ENCODE measurements at places on chromosomes 2 and 18.

DNA sequence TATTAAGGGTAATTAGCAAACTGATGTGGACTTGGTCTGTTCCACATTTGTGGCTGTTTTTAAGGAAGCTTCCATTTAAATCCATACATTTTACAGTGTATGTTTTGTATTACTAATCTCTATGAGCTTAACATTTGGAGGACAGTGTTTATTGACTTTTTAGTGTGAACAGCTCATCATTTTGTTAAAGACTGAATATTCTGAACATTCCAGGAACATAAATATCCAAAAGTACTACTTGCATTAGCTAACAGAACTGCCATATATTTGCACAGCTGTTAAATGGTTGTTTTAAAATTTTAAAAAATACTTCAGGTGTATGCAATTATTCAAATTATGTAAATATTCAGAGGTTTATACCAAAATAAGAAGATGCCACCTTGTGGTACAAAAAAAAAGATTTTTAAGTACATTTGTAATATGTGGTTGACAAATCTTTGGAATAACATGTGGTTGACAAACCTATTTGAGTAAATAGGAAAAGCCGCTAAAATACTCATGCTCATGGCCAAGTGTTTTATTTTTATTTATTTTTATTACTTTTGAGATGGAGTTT, 439.7 kb upstream of the FANCL start:
- DNase-seq: no peak

- no peak for DNase-seq
Measured at GRCh38 chr2:128178650-128179460, 87.9 kb downstream of the UGGT1 start.

DNA sequence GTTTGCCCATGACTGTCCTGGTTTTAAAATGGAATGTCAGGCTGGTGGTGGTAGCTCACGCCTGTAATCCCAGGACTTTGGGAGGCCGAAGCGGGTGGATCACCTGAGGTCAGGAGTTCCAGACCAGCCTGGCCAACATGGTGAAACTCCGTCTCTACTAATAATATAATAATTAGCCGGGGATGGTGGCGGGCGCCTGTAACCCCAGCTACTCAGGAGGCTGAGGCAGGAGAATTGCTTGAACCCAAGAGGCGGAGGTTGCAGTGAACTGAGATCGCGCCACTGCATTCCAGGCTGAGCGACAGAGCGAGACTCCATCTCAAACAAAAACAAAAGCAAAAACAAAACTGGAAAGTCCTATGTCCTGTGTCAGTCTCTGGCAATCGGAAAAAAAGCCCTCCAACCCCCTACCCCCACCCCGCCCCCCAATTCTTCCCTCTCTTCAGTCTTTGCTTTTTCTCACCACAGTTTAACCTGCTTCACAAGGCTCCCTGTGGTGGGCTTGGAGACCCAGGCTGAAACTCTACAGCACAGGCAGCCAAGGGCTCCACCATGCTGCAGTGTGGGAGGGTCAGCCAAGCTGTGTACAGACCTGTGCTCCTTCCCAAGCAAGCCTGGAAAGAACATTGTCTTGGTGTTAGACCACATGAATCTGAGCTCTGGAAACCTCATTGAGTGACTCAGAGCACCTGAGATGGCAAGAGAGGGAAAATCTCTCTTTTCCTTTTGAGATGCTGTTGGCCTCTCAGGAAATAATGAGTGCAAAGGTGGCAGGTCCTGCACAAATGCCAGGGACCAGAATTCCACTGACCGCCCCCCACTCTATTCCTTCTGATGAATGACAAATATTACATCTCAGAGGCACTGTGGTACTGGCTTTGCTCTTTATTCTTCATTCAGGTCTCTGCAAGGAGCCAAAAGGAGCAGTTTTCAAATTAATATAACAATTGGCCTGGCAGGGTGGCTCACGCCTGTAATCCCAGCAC, 16.7 kb downstream of the MYCN start:
- DNase-seq: no peak

GRCh38 chr2:46340740-46341420, 43.7 kb downstream of the EPAS1 start:
- DNase-seq: no peak

DNA sequence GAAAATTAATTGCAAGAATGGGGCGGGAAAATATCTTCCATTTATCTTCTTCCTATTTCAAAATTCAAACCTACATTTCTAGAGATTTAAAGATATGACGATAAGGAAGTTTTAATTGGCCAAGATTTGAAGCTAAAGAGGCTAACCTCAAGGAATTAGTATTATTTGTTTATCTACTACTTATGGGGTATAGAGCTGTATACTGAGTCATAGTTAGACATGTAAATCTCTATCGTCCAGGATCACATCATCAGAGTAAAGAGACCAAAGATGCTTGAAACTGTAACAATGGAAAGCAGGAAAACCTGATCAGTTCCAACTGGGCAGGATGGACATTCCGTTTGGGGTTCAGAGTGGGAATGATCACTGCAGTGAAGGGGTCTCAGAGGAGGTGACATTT, 95.2 kb upstream of the KLF7 start:
- no peak for DNase-seq

DNA sequence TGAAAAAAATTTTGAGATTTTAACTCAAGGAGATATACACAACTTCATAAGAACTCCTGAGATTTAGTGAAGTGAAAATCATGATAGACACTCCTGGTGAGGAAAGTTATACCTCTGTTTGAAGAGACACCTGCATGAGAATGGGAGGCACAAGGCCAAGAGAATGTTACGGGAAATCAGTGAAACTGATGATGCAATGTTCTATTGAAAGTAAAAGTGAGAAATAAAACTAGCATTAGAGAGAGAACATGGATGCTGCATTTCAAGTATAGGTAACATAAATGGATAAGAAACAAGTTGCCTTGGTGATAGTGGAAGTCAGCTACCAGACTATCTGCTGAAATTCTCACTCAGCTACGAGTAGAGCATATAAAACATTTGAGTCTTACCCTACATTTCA, 562.1 kb upstream of the FANCL start:
- DNase-seq: no peak

DNA sequence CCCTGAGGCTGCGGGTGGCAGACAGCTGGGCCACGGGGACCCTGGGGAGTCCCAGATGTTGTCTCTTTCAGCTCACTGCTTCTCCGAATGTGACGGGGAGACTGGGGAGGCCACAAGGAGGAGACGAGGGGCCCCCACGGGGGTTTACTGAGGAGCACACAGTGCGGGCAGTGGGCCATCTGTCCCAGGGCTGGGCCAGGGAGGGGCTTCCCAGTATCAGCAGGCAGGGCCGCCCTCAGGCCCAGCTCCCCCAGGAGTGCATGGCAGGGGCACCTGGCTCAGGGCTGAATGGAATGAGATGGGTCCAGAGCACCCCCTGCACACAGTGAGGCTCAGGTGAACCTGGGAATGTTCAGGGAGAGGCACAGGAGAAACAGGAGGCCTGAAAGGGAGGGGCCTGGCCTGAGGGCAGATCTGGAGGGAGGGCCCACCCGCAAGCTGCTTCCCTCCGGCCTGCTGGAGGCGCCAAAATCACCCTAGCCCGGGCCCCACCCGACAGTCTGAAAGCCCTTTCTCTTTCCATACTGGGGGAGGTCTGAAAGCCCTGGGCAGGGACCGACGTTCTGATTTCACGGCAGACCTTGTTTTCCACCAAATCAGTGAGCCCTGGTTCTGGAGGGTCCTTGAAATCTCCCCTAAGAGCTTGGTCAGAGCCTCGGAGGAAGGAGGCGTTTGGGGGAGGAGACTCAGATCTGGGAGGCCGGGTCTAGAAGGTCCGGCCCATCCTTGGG, 35.5 kb upstream of the PTMA start:
- DNase-seq: no peak

DNA sequence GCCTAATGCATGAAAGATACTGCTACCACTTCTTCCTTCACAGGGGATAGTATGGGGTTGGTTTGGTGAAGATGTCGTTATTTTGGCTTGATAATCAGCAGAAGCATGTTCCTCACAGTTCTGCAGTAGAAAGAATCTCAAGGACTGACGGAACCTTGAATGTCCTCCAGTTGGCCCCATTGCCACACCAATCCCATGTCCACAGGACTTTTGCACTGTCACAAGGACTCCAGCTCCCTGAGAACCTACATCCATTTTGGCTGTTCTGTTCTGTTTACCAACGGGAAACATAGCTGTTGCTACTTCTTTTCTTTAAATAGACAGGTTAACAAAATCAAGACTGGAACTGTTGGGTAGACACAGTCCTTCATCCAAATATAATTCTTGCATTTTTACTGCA, 270.0 kb downstream of the SLC8A1 start:
- DNase-seq: no peak

- DNase-seq: no peak
Measured at GRCh38 chr2:234966340-234966739, 14.5 kb downstream of the SH3BP4 start.

GRCh38 chr2:121321476-121321875, 36.5 kb upstream of the TFCP2L1 start:
- DNase-seq: no peak

DNA sequence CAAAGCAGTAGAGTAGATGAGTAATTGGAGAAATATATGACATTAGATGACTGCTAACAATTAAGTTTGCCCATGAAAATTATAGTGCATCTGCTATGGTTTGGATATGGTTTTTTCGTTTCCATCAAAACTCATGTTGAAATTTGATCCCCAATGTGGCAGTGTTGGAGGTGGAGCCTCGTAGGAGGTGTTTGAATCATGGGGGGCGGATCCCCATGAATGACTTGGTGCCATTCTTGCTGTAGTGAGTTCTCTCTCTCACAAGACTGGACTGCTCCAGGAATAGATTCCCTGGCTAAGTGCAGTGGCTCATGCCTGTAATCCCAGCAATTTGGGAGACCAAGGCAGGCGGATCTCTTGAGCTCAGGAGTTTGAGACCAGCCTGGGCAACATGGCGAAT, 9.7 kb upstream of the CUL3 start:
- no peak for DNase-seq

- no peak for DNase-seq
Measured at GRCh38 chr2:3491716-3492474, 27.4 kb downstream of the ADI1 start.

DNA sequence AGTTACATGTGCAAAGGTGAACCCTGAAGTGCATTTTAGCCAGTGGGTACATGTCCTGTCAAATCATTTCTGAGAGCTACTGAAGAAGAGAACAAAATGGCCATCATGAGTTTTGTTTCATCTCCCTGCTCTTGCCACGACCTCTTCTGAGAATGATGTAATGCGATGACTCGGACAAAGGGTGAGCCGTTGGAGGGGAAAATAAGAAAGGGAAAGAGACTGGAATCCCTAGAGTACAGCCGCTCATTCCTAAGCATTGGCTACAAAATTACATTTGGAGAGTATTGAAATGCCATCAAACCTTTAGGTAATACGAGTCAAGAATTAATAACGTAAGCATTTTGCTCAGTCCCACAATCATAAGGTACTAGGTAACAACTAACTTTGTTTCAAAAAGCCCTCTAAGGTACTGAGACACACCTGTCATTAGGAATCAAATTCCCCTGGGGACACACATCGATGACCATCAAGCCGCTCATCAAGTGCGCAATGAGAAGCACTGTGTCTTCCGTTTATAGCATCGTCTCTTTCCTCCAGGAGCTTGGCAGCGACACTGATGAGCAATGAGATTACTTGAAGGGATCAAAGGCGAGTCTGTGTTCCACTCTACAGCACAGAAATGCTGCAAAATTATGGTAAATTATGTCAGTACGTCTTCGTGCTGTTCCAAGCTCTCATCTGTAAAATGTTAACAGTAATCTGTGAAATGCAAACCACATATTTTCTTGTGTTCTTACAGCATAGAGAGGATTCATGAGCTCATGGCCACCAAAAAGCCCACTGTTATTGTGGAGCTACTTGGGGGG, 97.3 kb upstream of the PIEZO2 start:
- no peak for DNase-seq

DNA sequence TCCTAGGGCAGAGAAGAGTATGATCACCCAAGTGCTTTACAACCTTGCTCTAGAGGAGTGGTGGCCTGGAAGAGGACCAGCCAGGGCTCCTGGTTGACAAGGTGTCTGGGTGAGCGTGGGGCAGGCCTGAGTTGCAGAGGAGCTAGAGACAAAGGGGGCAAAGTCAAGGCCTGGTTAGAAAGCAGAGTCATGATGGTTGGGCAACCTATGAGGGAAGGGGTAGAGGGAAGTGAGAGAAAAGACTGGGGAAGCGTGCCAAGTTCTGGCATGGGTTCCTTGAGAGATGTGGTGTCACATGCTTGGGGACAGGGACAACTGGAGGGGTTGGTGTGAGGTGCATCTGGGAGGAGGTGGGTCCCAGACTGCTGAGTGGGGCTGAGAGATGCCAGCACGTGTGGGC, 13.5 kb downstream of the ZFP36L2 start:
- DNase-seq: no peak

GRCh38 chr2:160034396-160034795, 28.0 kb downstream of the PLA2R1 start:
- no peak for DNase-seq

DNA sequence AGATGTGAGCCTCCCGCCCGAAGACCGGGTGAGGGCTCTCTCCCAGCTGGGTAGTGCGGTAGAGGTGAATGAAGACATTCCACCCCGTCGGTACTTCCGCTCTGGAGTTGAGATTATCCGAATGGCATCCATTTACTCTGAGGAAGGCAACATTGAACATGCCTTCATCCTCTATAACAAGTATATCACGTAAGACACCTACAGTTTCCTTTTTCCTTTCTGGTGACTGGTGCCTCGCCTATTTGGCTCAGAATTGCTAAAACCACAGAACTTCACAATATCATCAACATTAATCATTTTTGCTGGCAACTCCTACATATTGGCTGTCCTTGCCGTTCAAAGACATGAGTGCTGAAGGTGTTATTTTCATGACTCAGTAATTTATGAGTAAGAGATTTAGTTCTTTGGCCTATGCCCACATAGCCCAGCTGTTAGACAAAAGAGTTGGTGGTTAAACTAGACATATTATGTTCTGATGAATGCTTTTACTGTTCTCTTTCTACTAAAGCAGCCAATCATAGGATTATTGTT, 2.2 kb downstream of the STAMBP start:
- peak; percentile 37 for DNase-seq

DNA sequence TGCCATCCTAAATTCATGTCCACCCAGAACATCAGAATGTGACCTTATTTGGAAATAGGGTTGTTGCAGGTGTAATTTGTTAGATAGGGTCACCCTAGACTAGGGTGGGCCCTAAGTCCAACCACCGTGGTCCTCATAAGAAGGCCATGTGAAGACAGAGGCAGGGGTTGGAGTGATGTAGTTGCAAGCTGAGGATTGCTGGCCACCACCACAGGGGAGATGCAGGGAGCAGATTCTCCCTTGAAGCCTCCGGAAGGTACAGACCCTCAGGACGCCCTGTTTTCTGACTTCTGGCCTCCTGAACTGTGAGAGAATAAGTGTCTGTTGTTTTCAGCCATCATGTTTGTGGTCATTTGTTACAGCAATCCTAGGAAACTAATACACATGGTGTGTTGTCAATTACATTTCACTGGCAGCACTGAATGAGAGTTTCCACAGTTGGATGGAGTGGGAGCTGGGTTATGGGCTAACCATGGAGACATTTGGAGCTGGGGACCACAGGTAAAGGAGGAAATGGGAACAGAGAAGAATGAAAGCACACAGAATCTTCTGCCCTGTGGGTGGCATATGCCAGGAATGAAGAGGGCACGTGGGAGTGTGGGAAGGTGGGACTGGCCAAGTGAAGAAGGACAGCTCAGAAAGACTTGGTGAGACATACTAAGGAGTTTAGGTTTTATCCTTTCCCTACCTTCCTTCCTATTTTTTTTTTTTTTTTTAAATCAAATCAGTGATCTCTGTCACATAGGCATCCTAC, 266.0 kb downstream of the MYCN start:
- no peak for DNase-seq
